ENCODE measurements at places on chromosomes 11 and 22.

DNA sequence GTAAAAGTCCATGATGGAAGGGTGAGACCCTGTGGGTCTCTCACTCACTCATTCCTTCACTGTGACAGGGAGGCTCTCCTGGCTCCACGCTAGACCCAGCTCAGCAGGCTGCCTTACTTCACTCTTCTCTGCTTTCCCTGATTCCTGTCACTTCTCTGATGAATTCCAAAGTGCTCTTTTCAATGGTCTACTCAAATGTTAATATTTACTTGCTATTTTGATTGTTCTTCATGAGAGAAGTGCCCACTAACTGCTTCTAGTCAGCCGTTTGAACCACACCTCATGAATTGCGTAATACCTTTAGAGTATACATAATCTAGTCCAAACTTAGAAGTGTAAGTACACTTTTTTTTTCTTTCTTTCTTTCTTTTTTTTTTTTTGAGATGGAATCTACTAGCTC lies 1350.2 kb upstream of the RAG2 start:
- no peak for DNase-seq

GRCh38 chr11:23423656-23424055 lies 563.4 kb upstream of the CCDC179 start:
- DNase-seq: no peak

GRCh38 chr11:438101-438844 lies 3.5 kb downstream of the ANO9 start:
- no peak for DNase-seq

DNA sequence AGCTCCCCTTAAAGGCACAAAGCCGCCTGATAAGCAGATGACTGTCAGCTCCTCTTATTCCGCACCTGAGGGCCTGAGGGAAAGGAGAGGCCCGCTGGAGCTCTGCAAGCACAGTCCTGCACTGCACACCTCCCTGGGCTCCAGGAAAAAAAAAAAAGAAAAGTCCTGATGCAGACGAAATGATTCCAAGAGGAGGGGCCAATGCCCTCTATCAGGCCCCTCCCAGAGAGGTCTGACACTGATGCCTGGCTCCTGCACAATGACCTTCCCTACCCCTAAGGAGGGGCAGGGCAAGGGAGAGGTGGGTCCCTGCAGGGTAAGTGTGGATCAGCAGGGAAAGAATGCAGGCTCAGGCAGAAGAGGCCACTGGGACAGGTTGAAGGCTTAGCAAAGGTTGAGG lies 572.7 kb downstream of the SOX6 start:
- DNase-seq: no peak

GRCh38 chr11:97254790-97255189 lies 865.0 kb downstream of the JRKL start:
- no peak for DNase-seq
